GM23338 (cell line): ENCODE measurements at places on chromosomes 2 and 18. TPM values are rescaled to one million over a fixed set of nuclear protein-coding genes. Genes with fewer than 3 reads are reported as not detected.

- DNase-seq: no peak
Observed at GRCh38 chr2:128291161-128291843, 27.4 kb downstream of the HS6ST1 start.

- DNase-seq: peak; percentile 80
Observed at GRCh38 chr2:71129902-71130151, 202 bp downstream of the MCEE start.

DNA sequence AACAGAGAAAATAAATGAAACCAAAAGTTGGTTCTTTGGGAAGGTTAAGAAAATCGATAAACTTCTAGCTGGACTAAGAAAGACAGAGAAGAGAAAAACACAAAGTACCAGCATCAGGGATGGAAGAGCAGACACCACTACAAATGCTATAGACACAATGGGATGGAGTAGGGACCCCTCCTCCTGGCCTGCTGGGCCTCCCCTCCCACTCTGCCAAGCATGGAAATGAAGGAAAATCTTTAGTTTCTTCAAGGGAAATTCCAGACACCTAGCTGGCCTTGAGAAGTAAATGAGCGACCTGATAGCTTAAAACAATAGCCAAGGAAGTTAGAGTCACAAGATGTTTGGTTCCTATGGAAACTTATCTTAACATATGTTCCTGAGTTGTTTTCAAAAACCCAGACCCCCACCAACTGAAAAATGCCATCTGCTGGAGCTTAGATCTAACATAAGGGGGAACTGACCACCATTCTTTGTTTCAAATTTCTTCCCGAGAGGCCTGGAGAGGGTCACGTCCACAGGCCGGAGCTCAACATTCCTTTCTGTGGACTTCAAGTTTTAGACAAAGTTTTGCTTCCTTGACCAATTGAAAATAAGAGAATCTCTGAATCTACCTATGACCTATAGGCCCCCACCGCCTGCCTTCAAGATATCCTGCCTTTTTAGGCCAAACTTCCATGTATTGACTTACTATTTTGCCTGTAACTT, 101.9 kb downstream of the BIN1 start:
- peak; percentile 46 for DNase-seq

GRCh38 chr2:39335930-39336329, 92.2 kb upstream of the CDKL4 start:
- no peak for DNase-seq

The EFR3B gene
- polyA plus RNA-seq: 2.9 and 3.3 TPM in 2 replicates

The REG3A gene
- polyA plus RNA-seq: not detected in 2 replicates
